ENCODE measurements at places on chromosomes 13 and 19. TPM values are rescaled to one million over a fixed set of nuclear protein-coding genes. Genes with fewer than 3 reads are reported as not detected.

VSTM1 gene
- not detected for total RNA-seq

CYP2A7 gene
- not detected for total RNA-seq

ZNF135 gene
- 15.4 TPM for total RNA-seq

CD70 gene
- not detected for total RNA-seq

RNF225 gene
- total RNA-seq: 1.2 TPM

C1QTNF9B gene
- not detected for total RNA-seq

DNA sequence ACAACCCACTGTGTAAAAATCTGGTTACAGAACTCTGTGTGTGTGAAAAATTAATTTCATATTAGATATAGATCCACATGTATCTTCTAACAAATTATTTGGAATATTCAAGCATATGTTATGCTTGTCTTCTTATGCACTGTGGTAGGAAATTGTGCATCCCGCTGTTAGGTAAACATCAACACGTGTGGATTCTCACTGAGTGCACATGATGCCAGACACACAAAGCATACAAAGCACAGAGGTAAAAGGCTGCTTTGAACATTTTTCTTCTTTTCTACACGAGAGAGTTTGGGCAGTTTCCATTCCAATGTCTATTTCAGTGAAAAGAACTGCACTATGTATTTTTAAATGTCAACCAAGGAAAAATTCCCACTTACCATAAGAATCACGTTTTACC lies 354.9 kb downstream of the PCDH9 start:
- H3K4me3 ChIP-seq: no peak overlapping the region
- H3K36me3 ChIP-seq: no peaks in the 10 kb centered on the region
- peaks cover 10% of the 10 kb centered on the region for H3K4me1 ChIP-seq
- H3K27me3 ChIP-seq: no peaks in the 10 kb centered on the region

CEACAM7 gene
- not detected for total RNA-seq

DNA sequence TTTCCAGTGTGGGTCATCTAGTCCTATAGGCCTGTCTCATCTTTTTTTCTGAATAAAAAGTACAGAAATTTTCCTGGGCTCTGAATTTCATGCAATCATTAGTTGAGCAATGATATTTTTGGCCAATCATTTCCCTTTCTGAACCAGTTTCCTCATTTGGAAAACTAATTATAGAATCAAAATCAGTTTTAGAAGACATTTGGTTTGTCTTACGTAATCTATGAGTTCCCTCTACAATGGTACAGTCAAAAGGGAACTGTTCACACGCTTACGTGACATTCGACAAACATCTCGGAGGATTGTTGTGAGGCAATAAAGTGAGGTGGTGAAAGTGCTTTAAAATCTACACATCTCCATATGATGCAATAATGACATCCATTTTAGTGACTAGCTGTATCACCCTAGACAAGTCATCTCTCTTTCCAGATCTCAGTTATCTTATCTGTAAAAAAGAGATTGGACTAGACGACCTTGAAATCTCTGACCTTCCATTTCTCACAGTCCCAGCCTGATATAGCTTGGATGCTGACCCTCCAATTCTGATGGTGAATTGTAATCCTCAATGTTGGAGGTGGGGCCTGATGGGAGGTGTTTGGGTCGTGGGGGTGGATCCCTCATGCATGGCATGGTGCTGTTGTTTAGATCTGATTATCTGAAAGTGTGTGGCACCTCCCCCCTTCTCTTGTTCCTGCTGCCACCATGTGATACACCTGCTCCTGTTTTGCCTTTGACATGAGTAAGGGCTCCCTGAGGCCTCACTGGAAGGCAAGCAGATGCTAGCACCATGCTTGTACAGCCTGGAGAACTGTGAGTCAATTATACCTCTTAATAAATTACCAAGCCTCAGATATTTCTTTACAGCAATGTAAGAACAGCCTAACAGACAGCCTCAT lies 26.7 kb downstream of the FLT1 start:
- DNase-seq: no peak
- H3K27ac ChIP-seq: no peak overlapping the region
- no peak overlapping the region for H3K4me3 ChIP-seq
- no peaks in the 10 kb centered on the region for H3K36me3 ChIP-seq
- peaks cover 6% of the 10 kb centered on the region for H3K4me1 ChIP-seq

All from naive thymus-derived CD8-positive, alpha-beta T cell (primary cell).